ENCODE measurements at places on chromosomes 1 and 21. TPM values are rescaled to one million over a fixed set of nuclear protein-coding genes. Genes with fewer than 3 reads are reported as not detected.

CASQ2 gene
- total RNA-seq = 47.9 TPM

HSD3B1 gene
- not detected for total RNA-seq

FCRL4 gene
- not detected for total RNA-seq

RAB29 gene
- 19.5 TPM for total RNA-seq

ACP6 gene
- 13.4 TPM for total RNA-seq

ATP13A2 gene
- 28.0 TPM for total RNA-seq
